ENCODE measurements at places on chromosomes 7 and 10. TPM values are rescaled to one million over a fixed set of nuclear protein-coding genes. Genes with fewer than 3 reads are reported as not detected.

Gene OPN1SW
- 2.8 TPM for total RNA-seq

Gene HTR5A
- total RNA-seq = not detected

Gene OR2A12
- total RNA-seq = not detected

Gene PRPS1L1
- total RNA-seq = not detected

GRCh38 chr7:132456418-132456817 is 119.9 kb downstream of the PLXNA4 start:
- DNase-seq = no peak

GRCh38 chr7:129055294-129055816 is 444 bp upstream of the TNPO3 start:
- no peak for DNase-seq

GRCh38 chr7:105638902-105639495 is 57.7 kb upstream of the EFCAB10 start:
- DNase-seq = no peak

- no peak for DNase-seq
Measured at GRCh38 chr10:32227802-32228201, 119.2 kb downstream of the EPC1 start.

DNA sequence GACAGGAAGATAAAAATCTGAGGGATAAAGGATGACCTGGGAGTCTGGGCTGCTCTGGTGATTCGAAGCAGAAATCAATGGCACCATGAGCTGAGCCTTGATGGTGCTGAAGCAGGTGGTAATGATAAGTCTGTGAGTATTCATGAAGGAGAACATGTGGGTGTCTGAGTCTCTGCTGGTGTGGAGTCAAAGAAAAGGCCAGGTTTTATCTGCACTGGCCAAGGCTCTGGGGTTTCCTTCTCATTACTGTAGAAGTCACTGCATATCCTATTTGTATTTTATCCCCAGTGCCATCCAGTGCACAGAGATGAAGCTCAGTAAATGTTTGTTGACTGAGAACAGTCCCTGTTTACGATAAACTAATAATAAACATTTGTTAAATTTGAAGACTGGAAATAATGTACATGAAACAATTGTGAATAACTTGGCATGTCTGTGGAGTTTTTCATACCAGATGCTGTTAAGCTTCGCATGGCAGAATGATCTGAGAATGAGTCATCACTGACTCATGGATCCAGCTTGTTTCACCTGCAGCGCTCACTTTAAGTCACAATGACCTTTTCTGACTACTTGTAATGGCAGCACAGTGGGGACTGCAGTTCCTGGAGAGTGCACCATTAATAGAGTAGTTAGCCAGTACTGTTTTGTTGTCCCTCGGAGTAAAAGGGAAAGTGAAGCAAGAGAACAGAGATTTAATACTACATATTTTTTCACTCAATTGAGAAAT is 538.5 kb downstream of the HTR7 start:
- peak; percentile 28 for DNase-seq

GRCh38 chr7:74526780-74527179 is 73.1 kb downstream of the GTF2IRD1 start:
- no peak for DNase-seq
